ENCODE measurements at places on chromosomes 4 and X.

GRCh38 chrX:65536291-65536690 is 1.7 kb upstream of the LAS1L start:
- no peak for DNase-seq

GRCh38 chrX:275967-276580 is 5.1 kb upstream of the PLCXD1 start:
- peak; percentile 23 for DNase-seq

GRCh38 chr4:139300431-139301112 is 733 bp upstream of the NAA15 start:
- DNase-seq = peak; percentile 52

- no peak for DNase-seq
These were observed 455.6 kb downstream of the TMA16 start for GRCh38 chr4:163949976-163950601.

- DNase-seq = no peak
These were observed 142.7 kb upstream of the NALF2 start for GRCh38 chrX:69361311-69361845.

DNA sequence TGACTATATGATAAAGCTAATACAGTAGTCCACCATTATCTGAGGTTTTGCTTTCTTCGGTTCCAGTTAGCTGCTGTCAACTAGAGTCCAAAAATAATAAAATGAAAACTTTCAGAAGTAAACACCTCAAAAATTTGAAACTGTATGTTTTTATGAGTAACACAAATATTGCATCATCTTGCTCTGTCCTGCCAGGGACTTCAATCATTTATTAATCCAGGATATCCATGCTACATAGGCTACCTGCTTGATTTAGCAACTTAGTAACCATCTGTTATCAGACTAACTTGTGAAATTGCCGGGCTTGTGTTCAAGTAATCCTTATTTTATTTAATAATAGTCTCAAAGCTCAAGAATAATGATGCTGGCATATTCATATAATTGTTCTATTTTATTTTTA is 1537.8 kb upstream of the PABPC4L start:
- DNase-seq = no peak

DNA sequence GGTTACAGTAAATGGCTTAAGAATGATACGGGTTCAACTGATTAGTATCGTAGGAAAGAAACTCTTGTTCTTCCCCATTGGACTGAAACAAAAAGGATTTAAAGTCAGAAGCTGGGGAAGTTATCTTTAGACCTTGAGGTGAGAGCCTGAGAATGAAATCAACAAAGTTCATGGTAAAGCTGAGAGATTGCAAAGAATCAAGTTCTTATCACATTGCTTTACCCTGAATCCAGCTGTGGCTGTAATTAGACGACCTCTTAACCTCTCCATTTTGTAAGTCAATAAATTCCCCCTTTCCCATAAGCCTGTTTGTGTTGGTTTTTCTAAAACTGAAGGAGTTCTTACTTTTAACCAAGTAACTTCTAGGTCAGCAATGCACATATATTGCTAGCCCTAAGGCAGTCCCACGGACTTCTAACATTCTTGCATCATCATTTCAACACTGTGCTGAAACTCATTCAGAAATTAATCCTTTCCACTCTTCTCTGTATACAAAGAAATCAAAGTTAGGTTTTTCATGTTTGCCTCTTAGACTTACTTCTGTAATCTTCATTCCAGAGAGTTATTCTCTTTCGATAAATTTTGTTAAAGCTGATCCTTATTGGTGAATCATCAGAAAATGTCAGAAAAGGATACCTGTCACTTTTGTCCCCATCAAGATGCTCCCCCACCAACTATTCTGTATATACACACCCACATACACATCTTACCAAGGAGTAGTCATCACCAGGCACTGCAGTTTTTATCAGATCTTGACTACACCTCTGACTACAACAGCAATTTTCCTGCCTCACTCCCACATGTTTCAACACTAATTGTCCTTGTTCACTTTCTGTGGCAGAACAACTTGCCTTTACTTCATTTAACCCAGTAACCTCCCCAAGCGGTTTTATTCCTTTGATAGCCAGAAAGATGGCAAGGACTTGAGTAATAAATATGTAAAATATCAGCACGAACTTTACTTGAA is 77.9 kb upstream of the STK26 start:
- no peak for DNase-seq

GRCh38 chr4:182343453-182343852 is 100.3 kb downstream of the TENM3 start:
- no peak for DNase-seq

DNA sequence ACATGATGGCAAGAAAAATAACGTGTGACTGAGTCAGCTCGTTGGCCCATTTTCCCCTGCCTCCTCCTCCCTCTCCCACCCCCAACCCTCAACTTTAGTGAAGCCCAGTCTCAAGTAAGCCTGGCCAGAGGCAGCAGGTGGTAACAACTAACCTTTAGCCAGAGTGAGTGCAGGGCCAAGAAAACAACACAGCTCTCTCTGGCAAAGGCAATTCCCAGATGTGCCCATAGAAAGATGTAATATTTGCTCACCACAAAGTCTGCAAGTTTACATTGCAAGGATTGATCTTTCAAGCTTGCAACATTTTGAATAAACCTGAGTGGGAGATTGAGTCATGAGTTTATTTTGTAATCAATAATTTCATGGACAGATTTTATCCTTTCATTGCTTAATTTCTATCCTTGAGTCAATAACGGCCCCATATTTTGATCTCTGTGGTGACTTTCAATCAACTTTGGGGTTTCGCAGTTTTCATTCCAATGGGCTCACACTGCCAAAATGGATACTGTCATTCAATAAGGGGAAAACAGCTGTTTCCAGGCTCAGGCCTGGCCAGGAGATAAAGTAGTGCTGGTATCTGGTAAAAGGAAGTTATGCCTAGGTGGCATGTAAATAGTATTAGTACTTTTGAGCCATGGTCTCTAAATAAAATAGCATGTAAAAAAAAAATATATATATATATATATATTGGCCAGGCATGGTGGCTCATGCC is 130.7 kb upstream of the TMEM164 start:
- no peak for DNase-seq

DNA sequence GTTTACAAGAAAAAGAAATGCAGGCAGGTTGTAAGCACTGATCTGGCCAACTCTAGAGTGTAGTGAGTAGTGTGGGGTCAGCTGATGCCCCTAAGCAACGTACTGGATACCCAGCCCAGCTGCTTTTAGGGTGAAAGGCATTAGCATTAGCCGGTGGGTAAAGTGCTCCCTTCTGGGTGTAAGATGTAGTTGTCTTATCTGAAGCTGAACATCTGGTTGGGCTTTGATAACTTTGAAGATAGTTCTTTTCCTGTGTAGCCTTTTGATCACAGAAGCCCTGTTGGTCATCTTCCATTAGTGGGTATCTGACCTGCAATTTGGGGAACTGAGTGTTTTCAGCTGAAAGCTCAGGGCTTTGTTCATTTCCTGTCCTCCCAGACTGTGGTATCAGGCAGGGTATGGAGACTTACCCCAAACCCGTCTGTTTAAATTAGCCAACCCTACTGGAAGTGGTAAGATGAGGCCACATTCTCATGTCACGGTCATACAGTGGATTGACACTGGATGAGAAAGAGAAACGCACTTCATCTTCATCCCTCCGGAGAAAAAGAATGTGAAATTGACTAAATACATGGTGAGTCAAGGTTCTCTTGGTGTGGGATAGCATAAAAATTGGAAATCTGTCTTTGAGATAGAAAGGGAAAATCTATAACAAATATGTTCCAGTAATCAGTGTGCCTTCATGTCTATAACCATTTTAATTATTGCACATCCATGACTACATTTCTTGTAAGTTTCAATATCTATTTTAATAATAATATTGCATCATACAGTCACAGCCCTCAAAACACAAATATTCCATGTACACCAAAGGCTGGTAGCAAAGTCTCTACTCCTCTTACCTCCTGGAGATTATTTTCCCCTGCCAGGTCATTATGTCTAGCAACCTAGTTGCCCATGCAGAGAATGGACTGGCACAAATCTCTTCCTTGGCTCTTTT is 8.7 kb downstream of the RHOH start:
- peak; percentile 77 for DNase-seq

GRCh38 chr4:52051615-52052474 is 741 bp downstream of the SPATA18 start:
- DNase-seq = peak; percentile 10

DNA sequence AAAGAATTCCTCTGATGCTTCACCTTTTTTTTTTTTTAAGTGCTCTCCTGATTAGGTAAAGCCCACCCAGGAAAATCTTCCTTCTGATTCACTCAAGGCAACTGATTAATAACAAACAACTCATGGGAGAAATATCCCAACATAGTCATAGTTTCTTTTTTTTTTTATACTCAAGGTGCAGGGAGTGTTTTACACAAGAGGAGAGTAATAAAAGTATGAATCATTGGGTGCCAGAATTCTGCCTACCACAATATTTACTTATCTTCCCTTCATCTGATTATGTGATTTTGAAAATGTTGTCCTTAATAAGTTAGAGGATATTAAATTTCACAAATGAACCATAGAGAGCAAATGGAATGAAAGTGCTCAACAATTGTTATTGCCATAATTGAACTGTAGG is 329.9 kb downstream of the TECRL start:
- no peak for DNase-seq

DNA sequence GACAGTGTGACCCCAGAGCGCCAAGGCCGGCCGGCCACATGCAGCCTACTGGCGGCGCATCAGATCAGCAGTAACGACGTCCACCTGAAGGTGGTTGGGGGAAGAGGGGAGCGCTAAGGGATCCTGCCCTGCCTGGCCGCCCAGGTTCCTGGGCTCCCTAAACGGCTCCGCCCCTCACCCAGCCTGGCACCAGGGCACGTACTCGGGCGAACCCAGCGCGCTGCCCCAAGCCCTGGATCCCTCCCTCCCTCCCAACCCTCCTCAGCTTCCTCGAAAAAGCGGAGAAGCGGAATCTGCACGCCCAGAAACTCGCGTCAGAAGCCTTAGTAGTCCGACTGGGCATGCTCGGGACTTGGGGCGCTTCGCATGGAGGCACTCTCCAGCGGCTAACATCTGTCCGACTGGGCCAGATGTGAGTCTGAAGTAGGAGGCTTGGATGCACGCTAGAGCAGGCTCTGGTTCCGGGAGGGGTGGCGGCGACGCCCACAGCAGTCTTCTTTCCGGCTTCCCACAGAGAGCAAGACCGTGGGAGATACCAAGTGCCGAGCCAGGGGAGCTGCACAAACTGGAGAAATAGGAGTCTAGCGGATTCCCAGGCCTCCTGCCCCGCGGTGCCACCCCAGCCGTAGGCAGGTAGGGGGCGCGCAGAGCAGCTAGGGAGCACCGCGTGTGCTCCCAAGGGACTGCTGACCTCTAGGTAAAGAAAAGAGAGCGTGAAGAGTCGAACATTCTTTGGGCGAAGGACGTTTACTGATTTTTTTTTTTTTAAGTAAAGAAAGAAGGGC is 114.3 kb upstream of the TEX13C start:
- DNase-seq = peak; percentile 32

GRCh38 chr4:142516686-142517526 is 329.2 kb downstream of the INPP4B start:
- no peak for DNase-seq

DNA sequence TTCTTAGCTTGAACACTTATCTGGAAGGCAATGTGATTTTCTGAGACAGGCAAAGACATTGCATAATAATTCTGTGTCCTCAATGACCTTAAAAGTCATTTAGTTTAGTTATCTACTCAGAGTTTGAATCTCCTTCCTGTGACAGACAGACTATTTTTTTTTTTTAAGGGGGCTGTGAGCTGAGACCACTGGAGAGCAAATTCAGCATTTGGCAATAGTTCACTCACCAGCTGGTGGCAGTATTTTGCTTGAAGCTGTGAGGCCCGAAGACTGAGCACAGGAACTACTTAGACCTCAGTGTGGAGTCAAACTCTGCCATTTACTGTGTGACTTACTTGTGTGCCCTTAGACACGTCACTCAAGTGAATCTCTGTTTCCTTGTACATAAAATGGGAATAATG is 22.9 kb upstream of the CPE start:
- peak; percentile 26 for DNase-seq

GRCh38 chr4:78644744-78645330 is 93.3 kb downstream of the ANXA3 start:
- peak; percentile 63 for DNase-seq

- no peak for DNase-seq
These were observed 205.9 kb downstream of the PTTG2 start for GRCh38 chr4:38166082-38166481.

DNA sequence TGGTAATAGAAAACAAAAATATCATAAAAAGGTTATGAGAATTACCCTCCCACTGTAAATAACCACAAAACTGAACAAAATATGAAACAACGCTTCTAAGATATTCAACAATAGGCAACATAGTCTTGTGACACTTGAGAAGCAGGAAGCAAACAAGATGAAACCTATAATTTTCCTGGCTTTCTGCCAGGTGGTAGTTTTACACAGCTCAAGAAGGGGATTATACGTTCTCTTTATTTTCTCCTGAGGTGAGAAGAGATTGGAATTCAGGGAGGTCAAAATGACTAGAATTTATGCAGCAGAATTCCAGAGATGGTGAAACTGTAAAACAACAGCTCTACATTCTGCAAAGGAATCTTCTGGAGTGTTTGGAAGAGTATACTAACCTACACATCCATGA is 186.0 kb downstream of the HHIP start:
- DNase-seq = no peak

DNA sequence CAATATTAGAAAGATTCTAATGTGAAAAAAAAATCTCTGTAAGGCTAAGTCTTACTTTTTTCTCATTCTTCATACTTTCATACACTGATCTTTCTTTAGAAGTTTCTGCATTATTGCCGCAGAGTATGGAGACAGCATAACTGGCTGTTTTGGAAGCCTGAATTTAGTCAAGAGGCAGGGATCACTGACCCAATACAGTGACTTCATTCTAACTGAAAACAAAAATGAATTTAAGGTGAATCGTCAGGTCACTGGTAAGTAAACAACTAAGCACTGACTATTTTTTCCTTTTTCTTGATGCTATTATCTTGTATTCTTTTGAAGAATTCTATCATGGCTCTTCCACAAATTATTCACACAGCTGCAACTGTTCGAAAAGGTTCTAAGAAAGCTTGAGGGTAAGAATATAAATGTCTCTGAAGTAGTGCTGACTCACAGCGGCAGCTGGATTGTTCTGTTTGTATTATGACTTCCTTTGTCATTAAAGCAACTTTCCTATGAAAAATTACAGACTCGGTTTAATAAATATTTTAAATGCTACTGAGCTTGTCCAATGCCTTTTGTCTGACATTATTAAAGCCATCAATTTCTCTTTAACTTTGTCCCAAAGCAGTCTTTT is 609.3 kb downstream of the FSTL5 start:
- no peak for DNase-seq

- peak; percentile 27 for DNase-seq
These were observed 260.9 kb upstream of the RPS6KA3 start for GRCh38 chrX:20527558-20528011.

- no peak for DNase-seq
These were observed 840.3 kb upstream of the ADGRL3 start for GRCh38 chr4:60359746-60360367.

- DNase-seq = no peak
These were observed 725.8 kb downstream of the RAPGEF2 start for GRCh38 chr4:159828687-159829086.

DNA sequence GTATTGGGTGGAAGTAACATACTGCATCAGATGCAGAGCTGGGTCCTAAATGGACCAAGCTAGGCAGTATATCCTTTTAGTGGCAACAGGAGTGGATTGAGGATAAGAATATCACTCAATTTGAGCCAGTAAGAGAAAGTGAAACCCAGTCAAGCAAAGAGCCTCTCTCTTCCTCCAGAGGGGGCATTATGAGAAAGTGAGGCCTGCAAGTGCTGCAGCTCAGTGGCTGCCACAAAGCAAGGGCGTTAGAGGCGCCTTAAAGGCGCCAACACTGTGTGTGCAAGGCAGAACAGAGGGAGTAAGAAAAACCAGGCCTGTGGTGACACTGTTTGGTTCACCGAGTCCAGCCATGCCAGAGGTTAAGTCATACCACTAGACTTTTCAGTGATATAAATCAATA is 17.5 kb downstream of the STX18 start:
- peak; percentile 49 for DNase-seq
